Stimulated activated CD4-positive, alpha-beta T cell treated with anti-CD3 and anti-CD28 coated beads, TNF-alpha, amount 100 ng/mL, for 1 hour (primary cell): ENCODE measurements at places on chromosomes 4 and X.

- no peak for DNase-seq
Measured at GRCh38 chr4:43758836-43759235, 689.8 kb downstream of the KCTD8 start.

- DNase-seq: no peak
Measured at GRCh38 chr4:185359767-185360446, 35.8 kb downstream of the LRP2BP start.

- no peak for DNase-seq
Measured at GRCh38 chr4:35538807-35539206, 705.5 kb downstream of the ARAP2 start.

- no peak for DNase-seq
Measured at GRCh38 chrX:75230296-75230695, 43.6 kb upstream of the UPRT start.

DNA sequence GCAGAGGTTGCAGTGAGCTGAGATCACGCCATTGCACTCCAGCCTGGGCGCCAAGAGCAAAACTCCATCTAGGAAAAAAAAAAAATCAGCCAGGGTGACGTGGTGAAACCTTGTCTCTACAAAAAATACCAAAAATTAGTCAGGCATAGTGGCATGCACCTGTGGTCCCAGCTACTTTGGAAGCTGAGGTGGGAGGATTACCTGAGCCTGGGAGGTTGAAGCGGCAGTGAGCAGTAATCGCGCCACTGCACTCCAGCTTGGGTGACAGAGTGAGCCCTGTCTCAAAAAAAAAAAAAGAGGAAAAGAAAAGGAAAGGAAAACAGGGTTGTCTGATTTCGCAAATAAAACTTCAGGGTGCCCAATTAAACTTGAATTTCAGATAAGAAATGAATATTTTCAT lies 106.1 kb downstream of the RBM47 start:
- no peak for DNase-seq

DNA sequence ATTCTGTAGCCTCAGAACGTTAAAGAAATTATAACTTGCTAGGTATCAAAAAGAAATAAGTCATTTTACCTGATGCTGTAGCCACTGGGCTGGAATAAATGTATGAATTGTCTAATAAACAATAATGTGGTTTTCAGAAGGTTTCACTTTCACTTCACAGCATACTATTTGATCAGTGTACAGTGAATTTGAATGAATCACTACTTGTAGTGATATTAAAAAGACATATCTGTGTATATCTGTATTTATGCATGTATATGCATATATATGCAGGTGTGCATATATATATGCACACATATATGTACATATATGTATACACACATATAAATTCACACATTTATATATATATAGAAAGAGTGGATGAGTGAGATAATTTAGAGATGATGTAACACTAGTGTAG lies 440.0 kb upstream of the PCDH10 start:
- DNase-seq: no peak

DNA sequence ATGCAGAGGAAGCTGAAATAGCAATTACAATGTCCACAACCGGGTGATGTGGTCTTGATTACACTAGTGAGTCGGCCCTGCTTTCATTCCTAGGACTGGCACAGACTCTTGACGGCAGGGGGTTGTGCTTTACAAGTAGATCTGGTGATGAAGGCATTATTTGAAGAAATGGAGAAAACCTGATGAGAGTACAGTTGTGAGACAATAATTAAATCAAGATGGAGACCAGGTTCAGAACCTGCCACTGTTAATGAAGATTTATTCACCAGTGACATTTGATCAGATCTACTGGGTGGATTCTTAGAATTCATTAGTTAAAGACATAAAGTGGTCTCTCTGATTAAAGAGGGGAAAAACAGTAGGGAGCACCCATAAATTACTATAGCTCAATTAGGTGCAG lies 747.2 kb downstream of the STPG2 start:
- DNase-seq: no peak

GRCh38 chr4:6996481-6996880 lies 46.7 kb upstream of the TADA2B start:
- no peak for DNase-seq

DNA sequence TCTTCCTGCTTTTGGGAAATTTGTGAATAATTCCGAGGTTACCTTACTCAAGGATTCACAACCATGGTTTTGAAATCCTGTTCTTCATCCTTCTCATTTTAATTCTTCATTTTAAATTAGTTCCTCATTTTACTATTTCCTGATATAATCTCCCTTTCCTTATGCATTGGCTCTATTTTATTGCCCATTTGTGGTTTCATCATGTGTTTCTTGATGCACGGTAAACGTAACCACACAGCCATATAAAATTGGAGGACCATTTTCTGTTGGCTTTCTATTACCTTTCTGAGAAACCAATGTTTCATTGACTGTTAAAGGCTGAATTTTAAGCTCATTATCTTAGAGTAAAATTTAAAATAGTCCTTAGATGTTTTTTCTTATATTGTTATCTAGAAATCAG lies 100.3 kb upstream of the NDST4 start:
- no peak for DNase-seq
